Naive thymus-derived CD4-positive, alpha-beta T cell (primary cell): ENCODE measurements at places on chromosomes 11 and 22. TPM values are rescaled to one million over a fixed set of nuclear protein-coding genes. Genes with fewer than 3 reads are reported as not detected.

DDIAS gene
- polyA plus RNA-seq = 1.3 TPM

SLC36A4 gene
- 29.8 TPM for polyA plus RNA-seq

BCO2 gene
- polyA plus RNA-seq = not detected

TRIM49C gene
- polyA plus RNA-seq = not detected

VSTM5 gene
- polyA plus RNA-seq = not detected

MRPL16 gene
- polyA plus RNA-seq = 79.5 TPM

RAB38 gene
- polyA plus RNA-seq = 0.14 TPM

CTSF gene
- 27.3 TPM for polyA plus RNA-seq

ACTN3 gene
- not detected for polyA plus RNA-seq

GRCh38 chr11:93541884-93542810 is 1.0 kb downstream of the SMCO4 start:
- peak; percentile 24 for DNase-seq

GRCh38 chr11:128164080-128164741 is 423.1 kb downstream of the ETS1 start:
- no peak for DNase-seq

DNA sequence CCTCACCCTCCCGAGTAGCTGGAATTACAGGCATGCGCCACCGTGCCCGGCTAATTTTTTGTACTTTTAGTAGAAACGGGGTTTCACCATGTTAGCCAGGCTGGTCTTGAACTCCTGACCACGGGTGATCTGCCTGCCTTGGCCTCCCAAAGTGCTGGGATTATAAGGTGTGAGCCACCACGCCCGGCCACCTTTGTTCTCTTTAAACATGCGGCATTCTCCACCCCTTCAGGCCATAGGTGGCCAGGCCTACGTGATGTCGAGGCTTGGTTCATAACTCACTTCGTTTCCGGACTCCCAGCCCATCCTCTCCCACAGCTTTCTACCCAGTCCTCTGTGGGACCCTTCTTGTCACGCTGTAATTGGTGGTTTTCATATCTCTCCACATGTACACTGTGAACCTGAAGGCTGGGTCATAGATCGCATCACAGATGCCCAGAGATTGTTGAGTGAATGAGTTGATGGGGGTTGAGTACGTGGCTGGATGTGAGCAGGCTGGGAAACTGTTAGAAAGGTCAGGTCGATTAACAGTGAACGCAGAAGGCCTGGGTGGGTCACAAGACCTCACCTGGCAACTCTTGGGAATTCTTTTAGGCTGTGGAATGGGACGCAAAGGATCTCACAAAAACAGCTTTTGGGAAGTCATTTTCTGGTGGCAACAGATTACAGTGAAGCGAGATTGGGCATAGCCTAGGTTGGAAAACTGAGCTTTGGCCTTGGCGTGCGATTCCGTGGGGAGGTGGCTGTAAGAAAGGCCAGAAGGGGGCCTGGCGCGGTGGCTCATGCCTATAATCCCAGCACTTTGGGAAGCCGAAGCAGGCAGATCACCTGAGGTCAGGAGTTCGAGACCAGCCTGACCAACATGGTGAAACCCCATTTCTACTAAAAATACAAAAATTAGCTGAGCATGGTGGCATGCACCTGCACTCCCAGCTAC is 44.5 kb downstream of the ST14 start:
- no peak for DNase-seq

- DNase-seq = no peak
Observed at GRCh38 chr11:64729851-64730382, 6.9 kb upstream of the NRXN2 start.

DNA sequence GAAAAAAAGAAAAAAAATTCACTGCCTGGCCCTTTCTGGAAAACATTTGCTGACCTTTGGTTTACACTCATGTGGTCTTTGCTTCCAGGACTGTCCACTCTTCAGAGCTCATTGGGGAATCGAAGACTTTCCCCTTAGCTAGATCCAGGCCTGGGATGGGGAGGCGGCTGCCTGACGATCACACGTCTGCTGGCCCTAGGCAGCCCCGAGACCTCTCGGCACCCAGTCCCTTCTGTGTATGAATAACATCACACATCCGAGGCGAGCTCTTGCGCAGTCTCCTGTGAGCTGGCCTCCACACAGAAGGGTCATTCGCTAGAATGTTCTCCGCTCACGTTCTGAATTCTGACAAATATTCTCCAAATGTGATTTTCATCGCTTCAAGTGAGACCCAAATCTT is 25.7 kb upstream of the GAL start:
- no peak for DNase-seq

GRCh38 chr11:83835423-83835822 is 549.3 kb upstream of the CCDC90B start:
- no peak for DNase-seq

- DNase-seq = no peak
Observed at GRCh38 chr11:47488674-47489394, 39.9 kb upstream of the RAPSN start.

GRCh38 chr11:26572770-26573402 is 823 bp upstream of the MUC15 start:
- no peak for DNase-seq

GRCh38 chr11:106398502-106399075 is 321.1 kb downstream of the AASDHPPT start:
- no peak for DNase-seq

DNA sequence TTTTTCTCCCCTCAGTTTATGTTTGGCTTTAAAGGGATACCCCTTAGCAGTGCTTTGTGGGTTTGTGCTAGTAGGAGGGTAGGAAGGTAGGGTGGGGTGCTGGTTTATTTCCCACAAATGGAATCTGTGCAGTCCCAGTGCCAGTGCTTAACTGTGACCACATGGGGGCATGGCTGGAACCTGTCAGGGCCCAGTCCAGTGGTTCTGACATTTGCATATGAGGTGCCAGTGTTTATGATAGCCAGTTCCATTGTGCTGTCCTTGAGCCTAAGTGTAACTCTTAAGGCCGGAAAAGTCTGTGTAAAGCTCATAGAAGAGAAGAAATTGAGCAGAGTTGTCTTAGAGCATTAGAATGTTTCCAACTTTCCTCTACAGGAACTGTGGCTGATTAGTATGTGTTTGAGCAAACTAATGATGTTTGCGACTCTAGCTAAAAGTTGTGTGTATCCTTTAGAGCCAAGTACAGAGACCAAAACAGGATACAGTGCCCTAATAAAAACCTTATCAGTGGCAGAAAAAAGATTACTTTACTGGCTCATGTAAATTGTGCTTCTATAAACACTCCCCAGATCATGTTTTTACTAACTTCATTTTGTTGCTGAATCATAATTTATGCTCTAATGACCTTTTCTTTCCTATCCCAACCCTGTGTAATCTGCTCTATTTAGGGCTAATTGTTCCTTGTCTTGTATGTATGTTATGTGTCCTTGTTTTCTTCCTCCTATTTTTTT is 38.1 kb downstream of the DIXDC1 start:
- no peak for DNase-seq

GRCh38 chr22:40609216-40609615 is 27.3 kb downstream of the MRTFA start:
- DNase-seq = no peak

GRCh38 chr11:75603791-75604736 is 42.0 kb downstream of the SERPINH1 start:
- DNase-seq = no peak

- no peak for DNase-seq
Observed at GRCh38 chr11:130197386-130198035, 37.9 kb downstream of the ST14 start.

- DNase-seq = no peak
Observed at GRCh38 chr11:65623177-65623576, 7.6 kb downstream of the PCNX3 start.

GRCh38 chr22:36588285-36588684 is 59.3 kb upstream of the EIF3D start:
- DNase-seq = no peak

DNA sequence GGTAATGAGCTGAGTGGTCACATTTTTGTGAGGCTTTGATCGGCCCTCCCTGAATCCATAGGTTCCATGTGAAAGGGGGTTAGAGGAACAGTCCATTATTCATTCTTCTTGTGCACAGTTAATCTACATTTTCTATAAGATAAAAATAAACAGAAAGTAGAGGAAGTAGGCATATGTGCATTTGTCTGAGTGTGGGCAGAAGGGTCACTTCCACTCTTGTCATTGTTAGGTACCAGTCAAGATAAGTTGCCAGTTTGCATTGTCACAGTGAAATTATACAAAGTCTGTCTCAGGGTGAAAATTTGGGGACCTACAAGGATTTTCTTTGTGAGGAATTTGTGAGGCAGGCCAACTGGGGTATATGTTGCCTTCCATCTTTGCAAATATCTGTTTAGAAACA is 4.6 kb upstream of the APOL4 start:
- no peak for DNase-seq

DNA sequence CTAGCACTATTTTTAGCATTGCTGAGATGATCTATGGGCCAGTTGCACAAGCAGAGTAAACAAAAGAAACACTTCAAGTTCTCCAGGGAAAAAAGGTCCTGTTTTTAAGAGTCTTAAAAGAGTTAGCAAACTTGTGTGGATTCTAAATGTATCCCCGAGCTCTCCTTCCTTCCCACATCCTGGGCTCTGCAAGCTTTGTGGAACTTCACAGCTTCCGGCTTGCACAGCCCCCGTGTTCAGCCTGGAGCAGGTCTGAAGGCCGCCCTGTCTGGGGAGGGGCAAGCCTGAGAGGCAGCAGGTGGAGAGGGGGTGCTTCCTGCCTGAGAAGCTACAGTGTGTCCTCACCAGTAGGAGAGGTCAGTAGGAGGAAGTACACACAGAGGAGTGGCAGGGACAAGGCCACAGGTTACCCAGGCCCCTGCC is 35.1 kb upstream of the SUSD2 start:
- no peak for DNase-seq

DNA sequence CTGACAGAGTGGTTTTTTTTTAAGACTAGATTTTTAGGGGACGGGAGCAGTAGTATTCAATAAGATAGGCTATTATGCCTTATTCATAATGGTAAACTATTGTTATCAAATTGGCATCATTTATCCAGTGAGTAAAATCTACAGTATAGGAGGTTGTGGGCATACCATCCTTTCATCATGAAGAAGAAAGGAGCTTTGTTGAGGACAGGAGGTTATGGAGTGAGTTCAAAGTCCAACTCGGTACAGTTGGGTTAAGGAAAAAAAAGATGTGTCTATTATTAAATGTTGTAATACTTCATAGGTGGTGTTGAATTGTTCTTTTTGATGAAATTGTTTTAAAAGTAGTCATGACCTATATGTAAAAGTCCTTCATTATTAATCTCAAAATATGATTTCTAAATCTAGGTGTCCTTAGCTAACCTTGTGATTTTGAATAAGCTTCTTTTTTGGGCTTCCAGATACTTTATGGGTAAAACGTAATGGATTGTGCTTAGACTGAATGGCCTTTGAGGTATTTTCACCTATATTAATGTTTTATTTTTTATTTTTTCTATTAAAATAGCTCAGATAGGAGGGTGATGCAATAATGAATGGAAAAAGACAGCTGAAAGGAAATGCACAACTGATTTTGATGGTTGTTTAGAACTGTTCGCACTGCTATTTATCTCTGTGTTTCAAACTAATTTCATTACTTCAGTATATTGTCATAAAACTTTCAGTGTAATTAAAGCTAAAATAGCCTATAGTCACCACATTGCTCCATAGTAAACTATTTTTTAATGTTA is 15.3 kb upstream of the CNTF start:
- DNase-seq = no peak

- DNase-seq = no peak
Observed at GRCh38 chr11:1896923-1897322, 5.2 kb upstream of the PRR33 start.

- no peak for DNase-seq
Observed at GRCh38 chr11:38046571-38047135, 1448.6 kb upstream of the RAG2 start.

DNA sequence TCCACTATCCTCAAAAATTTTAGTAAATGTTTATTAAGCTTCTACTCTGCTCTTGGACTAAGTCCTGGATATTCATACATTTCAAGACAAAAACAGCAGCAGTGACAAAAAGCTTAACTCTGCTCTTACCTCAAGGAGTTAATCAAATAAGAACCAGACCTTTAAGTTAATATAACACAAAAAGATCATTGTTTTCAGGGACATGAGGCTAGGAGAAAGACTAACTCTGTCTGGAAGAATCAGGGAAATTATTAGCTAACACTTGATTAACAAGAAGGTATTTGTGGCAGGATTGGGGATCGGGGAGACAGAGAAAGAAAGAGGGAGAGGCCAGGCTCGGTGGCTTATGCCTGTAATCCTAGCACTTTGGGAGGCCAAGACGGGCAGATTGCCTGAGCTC is 74.4 kb downstream of the PPP2R1B start:
- DNase-seq = no peak

- DNase-seq = no peak
Observed at GRCh38 chr22:37979782-37980181, 4.6 kb downstream of the SOX10 start.
